ENCODE measurements at places on chromosomes 1 and 21. TPM values are rescaled to one million over a fixed set of nuclear protein-coding genes. Genes with fewer than 3 reads are reported as not detected.

DNA sequence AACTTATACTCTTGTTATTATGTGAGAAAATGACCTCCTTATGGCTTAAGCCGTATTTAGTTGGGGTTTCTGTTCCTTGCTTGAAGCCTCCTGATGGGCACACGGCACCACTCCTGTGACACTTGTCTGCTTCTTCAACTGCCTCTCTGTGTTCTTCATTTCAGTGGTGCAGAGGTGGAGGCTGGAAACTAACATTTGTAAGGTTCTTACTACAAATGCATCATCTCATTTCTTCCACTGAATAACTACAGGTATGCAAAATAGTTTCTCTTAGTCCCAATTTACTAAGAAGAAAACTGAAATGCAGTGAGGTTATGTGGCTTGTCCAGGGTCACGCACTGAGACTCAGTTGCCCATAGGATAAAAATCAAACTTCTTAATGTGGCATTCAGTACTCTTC, 23.6 kb upstream of the ZNF362 start:
- no peak for DNase-seq

Gene TFF3
- polyA plus RNA-seq = 3.3 TPM

GRCh38 chr1:236281198-236281653, 532 bp downstream of the ERO1B start:
- DNase-seq = peak; percentile 50

DNA sequence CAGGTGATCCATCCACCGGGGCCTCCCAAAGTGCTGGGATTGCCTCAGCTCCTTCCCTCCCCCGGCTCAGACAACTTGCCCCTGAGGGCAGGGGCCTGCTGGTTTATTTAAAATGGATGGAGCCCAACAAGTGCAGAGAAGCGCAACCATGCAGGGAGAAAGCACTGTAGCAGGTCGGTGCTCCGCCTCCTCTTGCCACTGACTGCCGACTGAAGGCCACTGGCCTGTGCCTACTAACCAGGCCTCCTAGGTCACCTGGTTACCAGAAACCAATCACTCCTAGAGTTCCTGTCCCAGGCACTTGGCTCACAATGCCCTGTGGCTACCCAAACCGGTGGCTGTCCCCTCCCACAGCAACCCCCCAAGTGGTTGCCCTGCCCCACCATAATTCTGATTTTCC, 35.9 kb downstream of the ZNF695 start:
- DNase-seq = peak; percentile 3

GRCh38 chr1:205766570-205766969, 8.7 kb downstream of the RAB29 start:
- DNase-seq = no peak

Gene C1orf105
- not detected for polyA plus RNA-seq

DNA sequence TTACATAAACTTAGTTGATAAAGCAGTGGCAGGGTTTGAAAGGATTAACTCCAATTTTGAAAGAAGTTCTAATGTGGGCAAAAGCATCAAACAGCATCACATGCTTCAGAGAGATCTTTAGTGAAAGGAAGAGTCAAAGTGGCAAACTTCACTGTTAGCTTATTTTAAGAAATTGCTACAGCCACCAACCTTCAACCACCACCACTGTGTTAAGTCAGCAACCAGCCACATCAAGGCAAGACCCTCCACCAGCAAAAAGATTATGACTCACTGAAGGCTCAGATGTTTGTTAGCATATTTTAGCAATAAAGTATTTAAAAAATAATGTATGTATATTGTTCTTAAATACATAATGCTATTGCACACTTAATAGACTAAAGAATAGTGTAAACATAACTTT, 21.3 kb upstream of the MAGI3 start:
- DNase-seq = no peak

- DNase-seq = no peak
Measured at GRCh38 chr1:85148524-85149250, 52.1 kb downstream of the SYDE2 start.

Gene A3GALT2
- not detected for polyA plus RNA-seq

All from GM23338 (cell line).